ENCODE measurements at places on chromosomes 5 and 9.

GRCh38 chr9:120464176-120464886, 115.6 kb downstream of the CDK5RAP2 start:
- no peak for DNase-seq

DNA sequence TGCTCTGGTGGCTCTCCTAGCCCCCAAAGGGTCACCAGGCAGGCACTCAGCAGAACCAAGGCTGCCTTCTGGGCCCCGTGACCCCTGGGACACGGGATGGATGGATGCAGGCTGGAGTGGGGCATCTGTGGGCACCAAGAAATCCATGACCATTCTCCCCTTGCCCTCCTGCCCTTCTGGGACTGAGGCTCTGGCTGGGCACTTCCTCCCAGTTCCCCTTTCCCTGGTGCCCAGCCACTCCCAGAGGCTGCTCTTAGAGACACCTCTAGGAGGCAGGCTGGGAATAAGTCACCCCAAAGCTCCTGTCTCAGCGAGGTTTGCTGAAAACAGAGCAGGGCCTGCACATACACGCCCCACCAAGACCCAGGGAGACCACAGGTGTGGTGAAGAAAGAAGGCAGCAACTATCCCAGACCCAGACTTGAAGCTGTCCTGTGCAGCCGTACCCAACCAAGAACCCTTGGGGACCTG, 943 bp downstream of the STING1 start:
- DNase-seq, result no peak

- DNase-seq, result no peak
These were observed 302.0 kb upstream of the RGMB start for GRCh38 chr5:98471458-98471857.

DNA sequence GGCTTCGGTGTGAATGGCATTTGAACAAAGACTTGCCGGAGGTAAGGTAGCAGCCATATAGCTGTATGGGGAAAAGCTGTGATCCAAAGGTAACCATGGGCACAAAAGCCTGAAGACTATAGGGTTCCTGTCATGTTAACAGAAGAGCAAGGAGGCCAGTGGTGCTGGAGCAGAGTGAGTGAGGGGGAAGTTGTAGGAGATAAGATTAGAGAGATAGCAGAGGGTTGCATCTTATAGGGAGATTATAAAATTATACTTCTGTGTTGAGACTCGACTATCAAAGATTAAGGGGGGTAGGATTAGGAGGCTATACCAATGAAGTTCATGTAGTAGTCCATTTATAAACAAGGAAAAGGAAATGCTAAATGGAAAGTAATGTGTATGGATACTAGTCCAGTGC, 3.3 kb downstream of the NCBP1 start:
- no peak for DNase-seq

DNA sequence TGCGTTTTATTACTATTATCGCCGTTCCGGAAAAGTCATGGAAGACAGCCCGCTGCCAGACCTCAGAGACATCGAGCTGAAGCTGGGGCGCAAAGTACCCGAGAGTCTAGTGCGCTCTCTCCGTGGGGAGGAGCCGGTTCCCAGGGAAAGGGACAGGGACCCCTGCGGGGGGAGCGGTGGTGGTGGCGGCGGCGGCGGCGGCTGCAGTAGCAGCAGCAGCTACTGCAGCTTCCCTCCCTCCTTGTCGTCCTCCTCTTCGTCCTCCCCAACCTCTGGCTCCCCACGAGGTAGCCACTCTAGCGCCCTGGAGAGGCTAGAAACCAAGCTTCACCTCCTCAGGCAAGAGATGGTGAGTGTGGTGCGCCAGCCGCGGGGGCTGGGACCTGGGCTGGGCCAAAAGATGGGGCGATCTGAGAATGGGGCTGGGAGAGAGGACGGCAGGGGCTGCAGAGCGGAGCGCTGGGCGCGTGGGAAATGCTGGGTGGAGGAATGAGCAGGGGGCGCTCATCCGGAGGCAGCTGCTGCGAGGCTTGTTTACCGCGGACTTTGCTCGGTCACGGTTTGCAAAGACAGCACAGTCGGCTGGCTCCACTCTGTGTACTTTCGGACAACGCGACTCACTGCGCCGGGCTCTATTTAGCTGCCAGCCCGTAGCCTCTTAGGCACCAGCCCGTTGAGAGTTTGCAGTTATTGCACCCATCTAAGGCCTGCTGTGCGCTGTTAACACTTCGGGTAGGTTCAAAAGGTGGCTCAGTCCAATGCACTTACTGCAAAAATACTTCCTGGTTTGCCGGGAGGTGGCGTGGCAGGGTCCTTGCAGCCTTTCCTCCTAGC, 1.1 kb downstream of the LURAP1L start:
- peak; percentile 95 for DNase-seq

- no peak for DNase-seq
These were observed 1.1 kb upstream of the GAPVD1 start for GRCh38 chr9:125260561-125260960.

DNA sequence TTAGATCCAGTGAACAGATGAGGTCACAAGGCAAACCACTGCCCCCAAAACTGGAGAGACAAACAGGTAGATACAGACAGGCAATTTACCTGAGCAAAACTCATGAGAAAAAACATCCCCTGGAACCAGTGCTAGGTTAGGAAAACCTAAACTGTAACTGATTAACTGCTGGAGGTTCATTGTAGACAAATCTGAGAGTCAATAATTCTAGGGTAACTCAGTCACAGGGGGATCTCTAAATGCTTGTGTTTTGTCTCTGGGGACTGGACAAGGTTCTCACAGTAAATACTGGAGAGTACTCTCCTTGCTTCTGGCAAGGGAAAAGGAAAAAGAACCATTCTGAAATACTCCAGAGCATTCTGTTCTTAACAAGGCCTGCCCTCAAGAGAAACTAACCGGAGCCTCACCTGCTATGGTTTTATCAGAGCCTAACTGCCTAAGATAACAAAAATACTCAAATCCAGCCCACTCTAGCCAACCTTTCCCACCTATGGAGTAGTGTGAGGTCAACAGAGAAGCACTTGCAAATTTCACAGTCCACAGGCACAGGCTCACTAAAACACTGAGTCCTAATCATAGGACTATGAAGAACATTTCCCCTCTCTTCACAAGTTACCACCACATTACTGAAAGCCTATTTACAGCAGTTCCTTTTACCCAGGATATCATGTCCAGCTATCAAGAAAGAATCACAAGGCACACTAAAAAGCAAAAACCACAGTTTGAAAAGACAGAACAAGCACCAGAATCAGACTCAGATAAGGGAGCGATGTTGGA, 139.9 kb upstream of the ACOT12 start:
- peak; percentile 15 for DNase-seq

GRCh38 chr9:90637626-90638025, 5.0 kb downstream of the DIRAS2 start:
- DNase-seq, result no peak

GRCh38 chr5:158278216-158278925, 419.4 kb upstream of the CLINT1 start:
- no peak for DNase-seq

- no peak for DNase-seq
These were observed 93.4 kb upstream of the COL5A1 start for GRCh38 chr9:134548185-134548584.

DNA sequence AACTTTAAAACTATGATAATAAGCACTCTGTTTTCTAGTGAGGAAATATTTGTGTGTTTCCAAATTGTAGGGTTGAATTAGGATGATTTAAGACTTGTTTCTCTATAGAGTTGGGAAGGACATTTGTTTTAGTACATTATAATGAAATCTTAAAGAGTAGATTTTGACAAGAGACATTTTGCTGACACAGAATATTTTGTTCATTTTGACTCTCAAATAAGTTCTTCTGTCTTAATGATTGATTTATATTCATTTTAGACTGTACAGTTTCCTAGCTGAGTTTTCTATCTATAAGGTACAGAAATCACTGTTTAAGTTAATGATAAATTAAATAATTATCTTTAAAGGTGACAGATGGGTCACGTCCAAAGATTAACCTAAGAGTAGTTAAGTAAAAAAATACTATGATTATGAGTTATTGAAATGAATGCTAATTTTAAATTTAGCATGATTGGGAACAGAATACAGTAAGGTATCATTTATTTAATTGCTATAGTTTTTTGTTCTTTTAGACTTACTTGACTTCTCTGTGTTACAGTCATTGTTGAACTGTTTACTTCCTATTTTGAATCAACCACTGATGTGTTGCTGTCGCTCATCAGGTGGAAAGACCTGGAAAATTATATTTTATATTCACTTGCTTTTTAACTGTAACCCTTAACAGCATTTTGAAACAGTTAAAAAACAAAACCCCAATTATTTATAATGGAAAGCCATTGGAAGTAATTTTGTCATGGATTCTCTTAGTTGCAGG, 19.5 kb downstream of the PBX3 start:
- DNase-seq, result no peak

DNA sequence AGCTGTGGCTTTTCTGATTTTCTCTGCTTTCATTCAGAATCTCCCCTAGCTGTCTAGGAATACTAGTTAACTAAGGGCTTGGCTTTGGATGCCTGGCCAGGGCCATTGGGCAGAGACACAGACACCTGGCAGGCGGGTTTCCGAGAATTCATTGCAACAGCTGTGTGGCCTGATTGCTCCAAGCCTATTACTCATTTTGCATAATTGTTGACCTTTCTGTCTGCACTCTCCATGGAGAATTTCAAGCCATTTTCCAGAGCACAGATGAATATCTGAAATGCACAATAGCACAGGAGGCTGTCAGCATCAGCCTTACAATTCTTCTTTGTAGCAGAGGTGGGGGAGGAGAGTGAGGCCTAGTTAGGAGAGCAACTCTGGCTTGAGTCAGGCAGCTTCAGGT, 310.5 kb downstream of the DMAC1 start:
- DNase-seq, result no peak

DNA sequence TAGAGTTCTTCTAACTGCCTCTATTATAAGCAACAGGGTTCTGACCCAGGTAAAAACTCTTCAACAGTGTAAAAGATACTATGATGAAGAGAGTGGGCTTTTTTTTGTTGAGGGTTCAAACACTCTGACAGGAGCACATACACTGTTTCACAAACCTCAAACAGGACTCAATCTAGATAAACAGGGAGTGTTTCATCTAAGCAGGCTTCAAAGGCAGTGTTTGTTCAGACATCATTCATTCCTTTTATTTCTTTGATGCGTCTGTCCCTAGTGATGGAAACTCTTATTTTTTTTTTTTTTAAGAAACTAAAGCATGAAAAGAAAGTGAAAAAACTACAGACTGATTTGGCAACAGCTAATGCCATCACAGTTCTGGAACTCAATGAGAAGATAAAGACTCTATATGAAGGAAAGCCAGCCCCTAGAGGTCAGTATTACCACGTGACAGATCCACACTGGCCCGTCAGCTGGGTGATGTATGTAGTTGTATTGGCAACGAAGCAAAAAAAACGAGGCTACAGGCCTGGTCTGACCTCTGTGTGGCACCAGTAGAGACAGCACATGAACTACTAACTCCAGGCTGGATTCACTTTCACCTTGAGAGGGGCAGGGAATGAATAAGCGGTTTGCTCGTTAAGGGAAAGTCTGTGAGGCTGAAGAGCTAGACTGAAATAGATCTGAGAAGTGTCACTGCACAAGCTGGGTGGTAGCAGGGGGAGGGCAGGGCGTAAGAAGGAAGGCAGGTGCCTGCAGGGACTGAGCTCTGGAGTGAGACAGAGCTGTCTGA, 172.2 kb downstream of the CCDC192 start:
- peak; percentile 57 for DNase-seq

GRCh38 chr9:111662576-111663300, 1.3 kb downstream of the GNG10 start:
- no peak for DNase-seq

DNA sequence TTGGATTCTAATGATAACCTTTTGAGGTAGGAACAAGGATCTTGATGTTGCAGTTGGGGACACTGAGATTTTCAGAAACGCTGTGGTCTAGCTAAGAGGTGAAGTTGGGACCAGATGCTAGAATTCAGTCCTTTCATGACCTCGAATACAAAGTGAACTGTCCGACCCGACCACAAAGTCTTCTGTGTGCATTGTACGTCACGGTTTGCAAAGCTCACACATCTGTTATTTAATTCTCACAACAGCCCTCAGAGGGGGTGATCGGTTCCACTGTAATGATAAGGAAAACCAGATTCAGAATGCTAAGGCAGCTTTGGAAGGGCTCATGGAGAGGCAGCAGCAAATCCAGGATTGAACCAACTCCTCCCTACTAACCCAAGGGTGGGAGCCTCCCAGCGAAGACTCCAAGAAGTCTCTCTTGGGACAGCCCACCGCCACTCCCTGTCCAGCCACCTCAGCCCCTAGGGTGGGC, 16.6 kb upstream of the KIF12 start:
- no peak for DNase-seq

- DNase-seq, result peak; percentile 47
These were observed 49.2 kb downstream of the ANXA1 start for GRCh38 chr9:73200694-73201452.

GRCh38 chr5:90446961-90447360, 27.6 kb downstream of the MBLAC2 start:
- DNase-seq, result no peak

DNA sequence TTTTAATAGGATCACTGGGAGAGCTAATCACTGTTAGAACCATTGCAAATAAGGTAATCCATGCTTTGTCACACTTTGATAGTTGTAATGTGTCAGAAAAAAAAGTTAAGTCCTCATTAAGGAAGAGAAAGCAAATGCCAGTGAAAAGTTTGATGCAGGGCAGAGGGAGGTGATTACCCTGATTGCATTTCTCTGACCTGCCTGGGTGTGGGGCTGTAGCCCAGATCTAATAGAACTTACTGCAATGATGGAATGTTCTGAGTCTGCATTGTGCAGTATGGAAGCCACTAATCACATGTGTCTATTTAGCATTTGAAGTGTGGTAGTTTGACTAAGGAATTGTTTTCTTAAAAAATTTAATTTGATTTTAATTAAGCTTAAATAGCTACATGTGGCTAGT, 202.7 kb downstream of the ATP10B start:
- DNase-seq, result peak; percentile 36

GRCh38 chr5:24272741-24273140, 372.0 kb downstream of the CDH10 start:
- no peak for DNase-seq

Data from kidney (tissue), 22 donors.